ENCODE measurements at places on chromosomes 3 and 15.
A peak's percentile ranks its signal among the peaks of the same experiment; 100 is the strongest.

- DNase-seq, result peak; percentile 24
Observed at GRCh38 chr3:42717306-42717705, 14.7 kb upstream of the HHATL start.

GRCh38 chr15:69167218-69167846 is 6.9 kb downstream of the GLCE start:
- peak; percentile 65 for DNase-seq

DNA sequence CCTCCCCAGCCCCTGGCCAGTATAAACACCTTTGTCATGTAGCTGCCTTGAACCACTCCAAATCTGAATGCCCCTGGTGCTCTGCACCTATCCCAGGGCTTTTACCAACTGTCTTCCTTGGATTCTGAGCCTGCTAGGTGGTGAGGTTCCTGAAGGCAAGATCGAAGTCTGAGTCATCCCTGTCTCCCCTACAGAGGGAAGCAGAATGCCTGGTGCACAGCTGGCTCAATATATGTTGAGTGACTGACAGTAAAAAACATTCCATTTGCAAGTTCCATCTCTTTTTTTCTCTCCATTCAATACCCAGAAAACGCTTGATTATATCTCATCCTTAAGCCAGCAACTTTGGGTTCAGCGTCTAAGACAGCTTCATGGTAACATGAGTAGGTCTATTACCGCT is 24.7 kb downstream of the SLC24A1 start:
- no peak for DNase-seq

- no peak for DNase-seq
Observed at GRCh38 chr3:117281371-117281770, 571.8 kb downstream of the TUSC7 start.

- no peak for DNase-seq
Observed at GRCh38 chr15:66401130-66402021, 14.7 kb downstream of the MAP2K1 start.

- no peak for DNase-seq
Observed at GRCh38 chr3:64088408-64089205, 65.3 kb upstream of the PSMD6 start.

GRCh38 chr15:85172846-85173490 is 191.3 kb downstream of the PDE8A start:
- no peak for DNase-seq

DNA sequence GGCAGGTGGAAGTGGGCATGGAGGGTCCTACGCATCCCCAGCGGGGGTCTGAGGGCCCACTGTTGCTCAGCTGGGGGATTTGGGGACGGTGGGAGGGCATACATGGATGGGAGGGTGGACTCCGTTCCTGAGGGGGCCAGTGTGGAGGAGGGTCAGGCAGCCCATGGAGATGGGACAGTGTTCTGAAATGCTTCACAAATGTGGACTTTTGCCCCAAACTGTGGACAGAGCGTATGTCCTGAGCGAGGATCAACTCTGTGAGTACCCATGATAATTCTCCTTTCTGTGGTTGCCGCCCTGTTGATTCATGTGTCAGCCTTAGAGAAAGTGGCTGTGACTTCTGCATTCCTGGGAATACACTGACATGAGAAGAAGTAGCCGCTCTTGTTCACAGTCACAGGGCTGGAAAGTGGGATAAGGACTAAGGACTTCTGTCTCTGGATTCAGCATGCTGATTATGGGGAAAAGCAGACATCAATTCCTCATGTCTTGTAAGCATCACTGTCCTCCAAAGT is 33.4 kb downstream of the SMAD3 start:
- no peak for DNase-seq

DNA sequence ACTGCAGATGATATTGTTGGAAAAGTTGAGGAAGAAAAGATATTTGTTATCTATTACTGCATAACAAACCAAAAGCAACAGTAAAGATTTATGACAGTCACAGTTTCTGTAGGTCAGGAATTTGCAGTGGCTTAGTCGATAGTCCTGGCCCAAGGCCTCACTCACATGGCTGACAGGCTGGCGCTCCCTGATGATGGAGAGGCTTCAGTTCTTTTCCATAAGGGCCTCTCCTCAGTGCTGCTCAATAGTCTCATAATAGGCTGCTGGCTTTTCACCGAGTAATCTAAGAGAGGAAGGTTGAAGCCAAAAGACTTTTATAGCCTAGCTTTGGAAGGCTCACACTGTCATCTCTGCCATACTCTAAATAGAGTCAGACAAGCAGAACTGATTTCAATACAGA is 17.7 kb downstream of the IREB2 start:
- DNase-seq, result no peak

DNA sequence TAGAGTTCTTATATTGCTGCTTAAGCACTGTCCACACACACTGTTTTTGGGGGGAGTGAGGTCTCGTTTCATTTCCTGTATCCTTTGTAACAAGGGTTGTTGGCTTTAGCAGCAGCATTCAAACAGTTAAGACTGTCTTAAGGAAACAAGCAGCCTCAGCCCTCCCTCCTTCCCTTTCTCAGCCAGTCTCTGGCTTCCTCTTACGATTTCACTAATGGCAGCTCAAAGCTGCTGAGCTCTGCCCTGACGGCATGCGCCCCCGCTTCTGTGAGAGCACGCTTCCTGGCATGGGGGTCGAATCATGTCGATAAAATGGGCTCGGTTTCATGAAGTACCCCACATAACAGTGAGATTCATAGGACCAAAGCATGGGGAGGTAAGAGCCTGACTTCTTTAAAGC is 105.0 kb downstream of the KLHL25 start:
- peak; percentile 88 for DNase-seq

DNA sequence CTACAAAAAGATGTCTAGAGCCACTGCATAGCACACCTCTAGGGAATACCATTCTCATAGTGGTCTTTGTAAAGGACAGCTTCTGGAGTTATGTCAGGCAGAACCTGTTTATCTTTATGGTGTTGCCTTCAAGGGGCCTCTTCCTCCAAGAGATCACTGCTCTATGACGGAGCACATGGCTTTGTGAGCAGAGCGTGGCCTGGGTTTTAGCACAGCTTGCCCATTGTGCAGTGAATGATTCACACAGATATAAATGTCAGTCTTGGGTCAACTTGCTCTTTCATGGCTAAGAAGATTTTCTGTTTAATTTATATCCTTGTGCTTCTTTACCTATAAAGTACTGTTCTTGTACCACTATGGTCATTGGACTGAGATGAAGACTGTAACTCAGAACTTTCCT is 41.5 kb upstream of the RBMS3 start:
- no peak for DNase-seq

DNA sequence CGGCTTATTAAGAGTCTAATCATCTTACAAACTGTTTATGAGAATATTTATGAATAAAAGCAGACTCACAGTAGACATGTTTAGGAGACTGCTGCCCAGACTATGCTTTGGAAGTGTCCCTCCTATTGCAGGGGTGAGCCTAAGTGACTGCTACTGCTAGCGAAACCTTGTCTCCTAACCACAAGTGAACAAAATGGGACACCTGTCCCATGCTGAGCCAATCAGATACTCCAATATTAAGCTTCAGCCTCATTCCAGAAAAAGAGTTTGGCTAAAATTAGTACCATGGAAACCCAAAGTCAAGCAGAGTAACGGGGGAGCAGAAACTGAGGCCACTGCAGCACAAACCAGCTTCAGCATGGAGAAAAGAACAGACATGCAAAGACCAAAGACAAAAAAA is 4.6 kb downstream of the DENND6A start:
- DNase-seq, result no peak

GRCh38 chr3:31241533-31241932 is 291.2 kb upstream of the STT3B start:
- DNase-seq, result no peak

- no peak for DNase-seq
Observed at GRCh38 chr15:75590239-75590638, 11.1 kb upstream of the PTPN9 start.

- DNase-seq, result no peak
Observed at GRCh38 chr3:63135367-63135766, 142.7 kb upstream of the SYNPR start.

- no peak for DNase-seq
Observed at GRCh38 chr15:100346866-100347512, 5.2 kb upstream of the ADAMTS17 start.

DNA sequence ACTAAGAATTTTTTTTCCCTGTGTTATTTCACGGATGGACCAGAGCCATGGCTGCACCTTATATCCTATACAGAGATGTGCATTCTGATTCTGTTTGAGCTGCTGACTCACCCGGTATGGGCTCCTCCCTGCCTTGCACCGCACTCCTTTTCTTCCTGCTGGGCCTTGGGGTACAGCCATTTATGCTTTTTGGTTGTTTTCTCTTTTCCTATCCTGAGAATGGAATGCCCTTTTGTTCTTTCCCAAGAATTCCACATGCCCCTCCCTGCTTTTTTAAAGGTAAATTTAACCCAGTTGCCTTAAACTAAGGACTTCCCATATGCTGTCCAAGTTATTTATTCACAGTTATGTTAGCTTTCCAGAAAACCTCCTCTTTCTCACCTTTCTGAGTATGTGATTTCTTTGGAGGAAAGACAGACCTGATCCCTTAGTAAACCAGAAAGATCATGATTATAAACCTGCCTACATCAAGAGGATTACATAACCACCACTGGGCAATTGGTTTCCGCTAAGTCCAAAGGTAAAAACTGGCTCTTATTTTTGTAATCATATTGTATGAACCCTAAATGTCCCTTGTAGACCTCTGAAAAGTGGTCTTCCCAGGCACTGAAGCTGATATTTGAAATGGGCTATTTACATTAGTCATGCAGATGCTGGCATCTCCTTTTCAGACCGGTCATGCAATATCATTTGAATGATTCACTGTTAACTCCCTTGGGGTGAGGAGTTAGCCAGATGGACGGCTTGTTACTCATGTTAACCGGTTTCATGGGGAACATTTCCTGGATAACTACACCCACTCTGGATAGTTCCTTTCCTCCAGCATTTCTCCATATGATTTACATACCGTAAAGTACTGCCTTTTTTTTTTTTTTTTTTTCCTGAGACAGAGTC is 45.5 kb downstream of the TMOD3 start:
- DNase-seq, result peak; percentile 74

- DNase-seq, result no peak
Observed at GRCh38 chr3:115698851-115699591, 75.7 kb downstream of the GAP43 start.

- DNase-seq, result no peak
Observed at GRCh38 chr3:12956316-12956660, 114.9 kb upstream of the RPL32 start.

DNA sequence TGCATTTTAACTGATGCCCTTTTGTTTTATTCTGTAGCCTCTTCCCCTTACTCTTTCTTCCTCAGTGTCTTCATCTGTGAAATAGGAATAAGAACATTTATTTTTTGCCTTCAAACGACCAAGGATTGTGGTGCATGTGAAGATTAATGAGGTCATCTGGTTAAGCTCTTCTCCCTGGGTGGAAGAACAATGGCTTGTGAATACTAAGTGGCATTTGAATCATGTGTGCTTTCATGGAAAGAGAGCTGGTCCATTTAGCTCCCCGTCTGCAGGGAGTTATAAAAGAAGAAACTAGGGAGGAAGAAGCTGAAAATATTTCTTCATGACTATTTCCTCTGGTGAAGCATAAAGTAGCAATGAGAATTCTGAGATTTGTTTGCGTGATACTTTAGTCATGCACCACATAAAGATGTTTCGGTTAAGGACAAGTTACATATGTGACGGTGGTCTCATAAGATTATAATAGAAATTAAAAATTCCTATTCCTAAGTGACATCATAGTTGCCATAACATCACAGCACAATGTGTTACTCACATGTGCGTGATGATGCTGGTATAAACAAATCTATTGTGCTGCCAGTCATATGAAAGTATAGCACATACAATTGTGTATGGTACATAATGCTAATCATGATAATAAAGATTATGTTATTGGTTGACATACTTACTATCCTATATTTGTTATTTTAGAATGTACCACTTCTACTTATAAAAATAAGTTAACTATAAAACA is 374.3 kb downstream of the RBMS3 start:
- DNase-seq, result no peak

DNA sequence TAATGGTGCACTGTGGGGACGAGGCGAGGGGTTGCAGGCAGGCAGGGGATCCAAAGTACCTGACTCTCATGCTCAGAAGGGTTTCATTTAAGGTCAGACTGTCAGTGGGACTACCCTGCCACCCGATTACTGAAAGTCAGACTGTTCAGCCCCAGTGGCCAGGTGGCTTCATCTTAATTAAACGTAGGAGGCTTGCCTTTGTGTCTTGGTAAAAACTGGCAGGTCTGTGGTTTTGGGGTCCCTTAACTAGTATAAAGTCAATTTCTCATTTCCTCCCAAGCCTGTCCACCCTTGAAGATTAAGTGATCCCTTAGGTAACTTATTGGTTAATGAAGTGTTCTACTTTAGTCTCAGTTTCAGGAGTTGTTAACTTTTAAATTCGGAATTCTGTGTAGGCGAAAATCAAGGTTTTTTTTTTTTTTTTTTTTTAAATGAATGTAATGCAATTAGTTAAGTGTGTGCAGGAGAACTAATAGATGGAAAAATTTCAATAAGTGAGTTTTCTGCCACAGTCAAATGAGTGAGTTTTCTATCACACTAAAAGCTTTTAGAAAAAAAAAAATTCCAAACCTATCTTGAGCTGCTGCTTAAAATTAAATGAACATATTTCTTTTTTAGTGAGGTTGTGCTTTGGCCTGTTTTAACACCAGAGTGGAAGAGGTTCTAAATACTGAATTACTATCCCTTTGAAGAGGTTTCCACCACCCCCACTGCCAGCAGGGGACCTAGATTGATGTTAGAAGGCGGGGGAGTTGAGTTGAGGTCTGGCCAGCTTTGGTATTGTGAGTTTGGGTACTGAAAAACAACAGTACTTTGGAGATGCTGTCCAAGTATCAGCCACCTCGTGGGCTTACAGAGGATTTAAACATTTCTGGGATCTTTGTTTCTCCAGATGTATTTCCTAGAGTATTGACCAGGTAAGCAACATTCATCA is 15.2 kb downstream of the ITPR1 start:
- no peak for DNase-seq

- peak; percentile 72 for DNase-seq
Observed at GRCh38 chr15:54519577-54519976, 541.3 kb downstream of the UNC13C start.

- peak; percentile 23 for DNase-seq
Observed at GRCh38 chr3:107206141-107206540, 171.1 kb upstream of the CCDC54 start.

- no peak for DNase-seq
Observed at GRCh38 chr3:72604328-72604727, 243.9 kb downstream of the SHQ1 start.

- DNase-seq, result no peak
Observed at GRCh38 chr3:35927441-35927840, 288.1 kb downstream of the ARPP21 start.

DNA sequence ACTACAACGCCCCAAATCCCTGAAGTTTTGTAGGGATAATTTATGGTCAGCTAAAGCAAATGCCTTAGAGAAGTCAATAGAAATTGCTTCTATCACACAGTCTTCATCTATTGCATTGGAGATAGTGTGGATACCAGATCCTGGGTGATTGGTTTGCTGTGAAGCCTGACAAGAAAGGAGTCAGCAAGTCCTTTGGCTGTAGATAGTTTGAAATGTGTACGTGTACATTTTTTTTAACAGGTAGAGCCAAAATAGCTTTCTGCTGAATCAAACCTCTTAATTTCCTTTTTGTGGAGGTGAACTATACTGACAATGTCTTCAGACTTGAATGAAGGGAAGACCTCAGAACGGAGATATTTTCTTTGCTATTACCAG is 312.3 kb downstream of the ZBBX start:
- no peak for DNase-seq

- no peak for DNase-seq
Observed at GRCh38 chr3:19735111-19735510, 198.9 kb downstream of the EFHB start.
